Nephron progenitor cell (in vitro differentiated cells): ENCODE measurements at places on chromosomes 6 and 20.

DNA sequence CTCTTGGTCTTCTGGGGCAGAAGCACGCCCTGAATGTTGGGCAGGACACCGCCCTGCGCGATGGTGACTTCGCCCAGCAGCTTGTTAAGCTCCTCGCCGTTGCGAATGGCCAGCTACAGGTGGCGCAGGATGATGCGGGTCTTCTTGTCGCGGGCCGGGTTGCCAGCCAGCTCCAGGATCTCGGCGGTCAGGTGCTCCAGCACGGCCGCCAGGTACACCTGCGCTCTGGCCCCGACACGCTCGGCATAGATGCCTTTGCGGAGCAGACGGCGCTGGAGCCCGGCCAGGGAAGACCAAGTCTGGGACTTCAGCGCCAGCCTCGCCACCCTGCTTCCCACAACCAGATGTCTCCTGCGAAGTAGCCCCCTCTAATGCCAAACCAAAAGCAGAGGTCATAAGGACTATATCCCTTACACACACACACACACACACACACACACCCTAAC lies 8.0 kb upstream of the SLC17A3 start:
- H3K4me3 ChIP-seq: no peak overlapping the region
- no peak overlapping the region for H3K27ac ChIP-seq
- H3K27me3 ChIP-seq: peaks cover 22% of the 10 kb centered on the region
- peaks cover 8% of the 10 kb centered on the region for H3K4me1 ChIP-seq

DNA sequence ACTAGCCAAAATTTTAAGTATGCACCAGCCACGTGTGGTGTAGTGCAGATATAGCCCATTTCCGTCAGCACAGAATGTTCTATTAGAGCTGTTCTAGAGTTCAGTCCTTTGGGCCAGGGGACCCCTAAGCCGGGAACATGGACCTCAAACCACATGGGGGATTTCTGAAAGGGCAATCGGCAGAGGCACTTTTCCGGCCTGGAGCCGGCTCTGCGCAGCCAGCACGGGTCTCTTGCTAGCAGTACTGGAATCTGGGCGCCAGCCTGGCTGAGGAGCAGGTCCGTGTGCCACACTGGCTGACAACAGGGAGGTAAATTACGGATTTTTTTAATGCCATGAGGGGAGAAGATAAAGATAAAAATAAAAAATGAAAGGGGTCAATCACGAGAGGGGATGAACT lies 120.5 kb downstream of the SULF2 start:
- DNase-seq: no peak
- H3K27me3 ChIP-seq: peaks cover 5% of the 10 kb centered on the region
- no peak overlapping the region for H3K4me3 ChIP-seq
- peaks cover 41% of the 10 kb centered on the region for H3K36me3 ChIP-seq
- H3K27ac ChIP-seq: no peak overlapping the region

GRCh38 chr20:25090492-25091429 lies 8.8 kb upstream of the VSX1 start:
- DNase-seq: no peak
- no peak overlapping the region for H3K27ac ChIP-seq
- no peak overlapping the region for H3K4me3 ChIP-seq
- no peaks in the 10 kb centered on the region for H3K4me1 ChIP-seq
- H3K27me3 ChIP-seq: peaks cover 79% of the 10 kb centered on the region

GRCh38 chr6:147384737-147385710 lies 123.5 kb upstream of the SAMD5 start:
- DNase-seq: no peak
- H3K27me3 ChIP-seq: no peaks in the 10 kb centered on the region
- peaks cover 35% of the 10 kb centered on the region for H3K36me3 ChIP-seq
- H3K4me1 ChIP-seq: no peaks in the 10 kb centered on the region

DNA sequence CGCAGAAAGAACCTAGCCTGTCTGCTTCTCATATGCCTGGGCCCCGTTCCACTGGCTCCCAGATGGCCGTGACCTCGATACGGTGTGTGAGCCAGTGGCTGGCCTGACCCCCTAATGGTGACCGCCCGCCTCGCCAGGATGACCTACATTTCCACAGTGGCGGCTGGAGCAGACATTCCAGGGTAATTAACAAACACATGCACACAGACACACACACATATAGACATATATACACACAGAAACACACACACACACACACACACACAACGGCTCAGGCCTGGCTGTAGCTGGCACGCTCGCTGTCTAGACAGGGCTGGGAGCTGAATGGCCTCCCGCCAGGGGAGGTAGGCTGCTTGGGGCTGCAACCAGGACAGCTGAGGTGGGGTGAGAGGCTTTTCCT lies 227.1 kb downstream of the ANKRD60 start:
- H3K4me3 ChIP-seq: no peak overlapping the region
- H3K36me3 ChIP-seq: no peaks in the 10 kb centered on the region
- H3K4me1 ChIP-seq: peaks cover 19% of the 10 kb centered on the region
- H3K27ac ChIP-seq: peak overlapping the region; percentile 72

- H3K27me3 ChIP-seq: no peaks in the 10 kb centered on the region
- H3K4me3 ChIP-seq: no peak overlapping the region
- peak; percentile 2 for DNase-seq
- H3K36me3 ChIP-seq: peaks cover 50% of the 10 kb centered on the region
- no peak overlapping the region for H3K27ac ChIP-seq
- H3K4me1 ChIP-seq: peaks cover 9% of the 10 kb centered on the region
These were observed 61.8 kb downstream of the EPM2A start for GRCh38 chr6:145673504-145673903.
